Eye (tissue), 1 donor: ENCODE measurements at places on chromosomes 5 and 9.

DNA sequence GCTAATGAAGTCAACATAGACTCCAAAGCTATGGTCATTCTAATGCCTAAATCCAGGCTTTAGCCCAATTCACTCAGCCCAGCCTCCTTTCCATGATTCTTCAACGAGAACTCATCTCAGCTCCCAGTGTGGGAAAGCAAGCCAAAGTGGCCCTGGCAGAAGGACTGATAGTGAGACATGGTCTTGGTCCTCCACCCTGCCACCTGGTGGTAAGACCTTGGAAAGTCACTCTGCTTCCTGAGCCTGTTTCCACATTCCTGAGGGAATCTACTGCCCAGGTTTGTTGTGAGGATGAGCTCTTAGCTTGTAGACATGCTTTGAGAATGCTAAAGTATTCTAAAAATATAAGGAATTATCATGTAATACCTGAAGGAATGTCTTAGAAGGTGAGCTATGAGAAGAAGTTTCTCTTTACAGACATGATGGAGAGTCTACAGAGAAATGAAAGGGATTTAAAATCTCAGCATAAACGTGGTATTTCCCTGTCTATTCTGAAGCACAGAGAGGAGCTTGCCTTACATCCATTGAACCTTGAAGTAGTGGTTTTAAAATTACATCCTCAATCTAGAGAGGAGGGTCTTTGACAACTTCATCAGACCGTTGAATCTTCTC lies 173.5 kb downstream of the TRIM32 start:
- peak; percentile 85 for DNase-seq

- no peak for DNase-seq
These were observed 107.2 kb upstream of the DHFR start for GRCh38 chr5:80761966-80762365.

GRCh38 chr5:156589104-156589945 lies 260.8 kb upstream of the PPP1R2B start:
- DNase-seq, result peak; percentile 55

- no peak for DNase-seq
These were observed 20.6 kb downstream of the DYNC2I2 start for GRCh38 chr9:128636024-128636390.

GRCh38 chr5:170945275-170945674 lies 83.5 kb downstream of the RANBP17 start:
- no peak for DNase-seq

- no peak for DNase-seq
These were observed 14.1 kb upstream of the ELL2 start for GRCh38 chr5:95975703-95976102.

GRCh38 chr9:38621434-38622287 lies 1.3 kb upstream of the ANKRD18A start:
- peak; percentile 80 for DNase-seq

DNA sequence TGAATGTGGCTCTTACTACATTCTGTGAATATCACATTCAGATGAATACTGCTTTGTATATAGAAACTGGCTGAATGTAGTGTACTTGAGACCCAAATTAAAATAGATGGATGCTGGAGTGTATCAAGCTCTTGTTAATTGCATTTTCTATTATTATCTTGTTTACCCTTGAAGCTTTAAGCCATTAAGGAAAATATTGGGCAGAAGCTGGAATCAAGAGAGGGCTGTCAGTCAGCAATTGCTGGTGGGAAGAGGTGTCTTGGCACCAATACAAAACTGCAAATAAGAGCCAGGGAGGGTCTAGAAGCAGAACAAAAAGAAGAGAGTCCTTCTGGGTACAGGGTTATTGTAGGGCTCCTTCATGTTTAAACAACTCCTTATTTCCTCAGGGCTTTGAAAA lies 38.8 kb downstream of the MUSK start:
- DNase-seq, result no peak

- peak; percentile 37 for DNase-seq
These were observed 284.5 kb downstream of the RFX3 start for GRCh38 chr9:3241290-3241689.

DNA sequence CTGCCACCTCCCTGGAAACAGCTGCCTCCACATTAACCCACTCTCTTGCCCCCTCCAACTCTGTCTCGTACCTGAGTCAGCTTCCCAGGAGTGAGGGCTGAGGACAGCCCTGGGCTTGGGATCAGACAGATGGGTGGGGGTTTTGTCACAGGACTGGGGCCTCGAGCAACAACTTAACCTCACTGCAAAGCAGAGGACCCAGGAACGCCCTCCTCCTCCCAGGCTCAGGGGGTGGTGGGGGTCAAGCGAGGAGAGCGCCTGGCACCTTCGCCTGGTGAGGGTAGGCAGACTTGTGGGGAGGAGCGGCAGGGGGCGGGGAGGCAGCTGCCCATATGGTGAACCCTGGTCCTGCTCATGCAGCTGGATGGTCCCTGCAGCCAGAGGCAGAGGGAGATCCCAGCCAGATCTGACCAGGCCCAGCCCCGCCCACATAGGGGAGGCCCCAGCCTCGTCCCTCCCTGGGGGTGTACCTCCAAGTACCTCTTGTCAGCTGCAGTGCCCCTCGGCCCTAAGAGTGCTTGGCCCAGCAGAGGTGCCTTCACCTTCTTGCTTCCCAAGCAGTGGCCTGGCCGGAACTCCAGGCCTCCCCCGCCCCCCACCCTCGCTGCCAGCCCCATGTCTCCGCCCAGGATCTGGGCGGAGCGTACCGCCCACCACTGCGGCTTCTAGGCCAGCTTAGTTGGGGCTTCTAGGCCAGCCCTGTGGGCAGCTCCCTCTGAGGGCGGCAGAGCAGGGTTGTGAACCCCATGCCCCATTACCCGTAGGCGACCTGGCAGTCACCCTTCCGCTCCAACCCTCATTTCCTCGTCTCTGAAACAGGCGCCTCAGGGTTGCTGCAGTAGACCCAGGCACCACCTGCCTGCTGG lies at the start of gene SARDH:
Gene SARDH, minus strand, starts transcription at position 579 of the 866 bp plus-strand sequence. CDS start 4,179 bp downstream, outside the sequence.
- DNase-seq, result peak; percentile 83

- DNase-seq, result no peak
These were observed 614.7 kb downstream of the PRELID2 start for GRCh38 chr5:145220481-145220880.

GRCh38 chr5:116824751-116825438 lies 250.3 kb upstream of the SEMA6A start:
- no peak for DNase-seq

DNA sequence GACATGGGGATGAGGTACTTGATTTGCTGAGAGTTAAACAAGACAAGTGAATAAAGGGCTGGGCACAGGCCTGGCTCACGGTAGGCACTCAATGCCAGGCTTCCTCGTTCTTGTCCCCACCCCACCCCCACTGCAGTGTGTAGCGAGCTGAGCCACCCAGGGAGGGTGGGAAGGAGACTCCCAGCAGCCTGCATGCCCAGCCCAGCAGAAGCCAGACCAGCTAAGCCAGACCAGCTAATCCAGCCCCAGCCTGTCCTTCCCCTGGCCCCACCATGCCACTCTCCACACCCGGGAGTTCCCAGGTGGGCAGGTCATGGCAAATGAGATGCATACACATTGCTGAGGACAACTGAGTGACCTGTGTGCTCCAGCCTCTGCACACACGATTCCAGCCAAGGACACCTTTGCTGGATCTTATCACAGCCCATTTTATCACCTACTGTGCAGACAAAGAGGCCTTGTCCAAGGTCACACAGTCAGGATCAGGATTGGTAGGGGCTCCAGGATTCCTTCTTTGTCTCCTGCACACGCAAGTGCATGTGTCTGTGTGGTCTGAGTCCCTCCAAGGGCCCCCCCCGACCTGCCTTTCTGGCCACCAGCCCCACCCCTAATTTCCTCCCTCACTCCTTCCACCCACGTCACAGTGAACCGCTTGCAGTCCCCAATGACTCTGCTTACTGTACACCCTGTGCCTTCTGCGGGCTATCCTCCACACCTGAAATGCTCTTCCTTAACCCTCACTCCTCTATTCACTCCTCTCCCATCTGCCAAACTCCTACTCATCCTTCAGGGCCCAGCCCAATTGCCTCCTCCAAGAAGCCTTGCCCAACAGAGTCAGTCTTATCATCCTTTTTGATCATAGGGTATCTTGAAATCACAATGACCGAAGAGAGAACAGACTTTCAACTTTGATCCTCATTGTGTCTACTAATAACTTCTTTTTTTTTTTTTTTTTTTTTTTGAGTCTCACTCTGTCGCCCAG lies 26.6 kb downstream of the DUSP1 start:
- DNase-seq, result no peak

- no peak for DNase-seq
These were observed 216.0 kb downstream of the SMARCA2 start for GRCh38 chr9:2231101-2231500.

DNA sequence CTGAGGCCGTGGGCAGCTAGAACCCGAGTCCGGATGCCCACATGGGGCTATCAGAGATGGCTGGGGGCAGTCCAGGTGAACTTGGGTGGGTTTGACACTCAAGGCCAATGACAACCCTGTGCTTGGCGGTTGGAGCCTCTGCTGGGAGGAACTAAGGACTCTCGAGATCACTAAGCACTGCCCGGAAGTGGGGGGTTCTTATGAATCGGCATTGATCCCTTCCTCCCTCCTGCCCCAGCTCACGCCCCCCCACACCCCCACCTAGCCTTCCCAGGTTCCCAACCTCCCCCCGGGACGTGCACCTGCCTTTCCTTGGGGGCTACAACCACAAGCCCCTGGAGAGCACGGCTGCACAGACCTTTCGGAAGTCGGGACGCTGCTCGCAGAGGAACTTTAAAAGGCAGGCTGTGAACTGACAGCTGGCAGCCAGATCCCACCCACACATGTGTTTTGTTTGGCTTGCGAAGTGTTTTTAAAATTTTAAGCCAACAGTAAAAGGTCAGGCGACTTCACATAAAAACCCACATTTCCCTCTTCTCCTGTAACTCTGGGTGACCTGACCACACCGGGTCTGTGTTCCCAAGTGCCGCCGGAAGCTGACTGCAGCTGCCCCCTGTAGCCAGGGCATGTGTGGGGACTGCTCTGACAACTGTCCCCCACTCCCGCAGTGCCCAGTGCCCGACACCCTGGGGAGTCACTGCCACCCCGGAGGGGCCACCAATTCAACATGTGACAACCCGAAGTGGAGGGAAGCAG lies 5.1 kb upstream of the RALGDS start:
- DNase-seq, result peak; percentile 54

GRCh38 chr5:77129391-77129990 lies 42.4 kb upstream of the ZBED3 start:
- peak; percentile 31 for DNase-seq

DNA sequence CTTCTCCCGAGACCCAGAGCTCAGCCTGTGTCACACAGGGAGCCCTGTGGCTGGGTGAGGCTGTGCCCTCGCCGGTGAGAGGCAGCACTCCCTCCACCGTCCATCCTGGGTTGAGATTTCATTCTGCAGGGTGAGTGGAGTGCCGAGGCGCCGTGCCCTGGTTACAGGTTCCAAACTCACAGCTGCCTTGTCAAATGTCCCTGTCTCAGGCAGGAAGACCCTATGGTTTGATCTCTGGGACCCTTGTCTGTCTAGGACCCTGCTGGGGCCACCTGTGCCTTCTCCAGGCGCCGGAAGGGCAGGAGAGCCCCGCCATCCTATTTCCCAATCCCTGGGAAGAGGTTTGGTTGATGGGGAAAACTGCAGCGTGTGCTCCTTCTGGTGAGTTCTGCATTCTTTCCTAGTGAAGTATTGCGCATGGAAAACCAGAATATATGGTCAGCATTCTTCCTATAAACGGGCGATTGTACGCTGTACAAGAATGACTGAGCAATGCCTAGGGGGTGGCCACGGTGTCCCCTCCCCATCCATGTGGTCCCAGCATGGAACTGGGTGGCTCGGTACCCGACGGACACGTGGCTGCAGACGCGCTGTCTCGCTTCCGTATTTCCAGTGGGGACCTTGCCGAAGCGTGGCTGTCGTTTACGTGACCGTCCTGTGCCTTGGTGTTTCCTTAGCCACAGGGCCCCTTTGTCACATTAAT lies 95.9 kb upstream of the COL5A1 start:
- peak; percentile 59 for DNase-seq

GRCh38 chr5:38483805-38484398 lies 72.5 kb downstream of the LIFR start:
- DNase-seq, result no peak

- no peak for DNase-seq
These were observed 51.7 kb downstream of the TMOD1 start for GRCh38 chr9:97553141-97553540.

DNA sequence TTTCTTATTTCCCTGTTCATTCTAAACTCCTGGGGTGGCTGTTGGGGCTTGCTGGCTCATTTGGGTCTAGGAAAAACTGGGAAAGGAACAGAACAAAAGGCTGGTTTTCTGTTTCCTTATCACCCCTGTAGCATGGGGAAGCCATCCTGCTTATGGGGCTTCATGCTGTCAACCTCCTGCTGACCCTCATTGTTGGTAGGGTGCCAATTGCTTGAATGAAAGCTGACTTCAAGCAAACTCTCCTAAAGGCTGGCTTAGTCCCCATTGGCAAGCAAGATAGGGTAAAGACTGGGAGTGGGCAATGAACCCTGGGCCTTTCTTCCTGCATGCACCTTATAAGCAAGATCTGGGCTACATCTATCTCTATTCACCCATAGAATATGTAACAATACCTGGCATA lies 511.6 kb downstream of the DMAC1 start:
- no peak for DNase-seq

DNA sequence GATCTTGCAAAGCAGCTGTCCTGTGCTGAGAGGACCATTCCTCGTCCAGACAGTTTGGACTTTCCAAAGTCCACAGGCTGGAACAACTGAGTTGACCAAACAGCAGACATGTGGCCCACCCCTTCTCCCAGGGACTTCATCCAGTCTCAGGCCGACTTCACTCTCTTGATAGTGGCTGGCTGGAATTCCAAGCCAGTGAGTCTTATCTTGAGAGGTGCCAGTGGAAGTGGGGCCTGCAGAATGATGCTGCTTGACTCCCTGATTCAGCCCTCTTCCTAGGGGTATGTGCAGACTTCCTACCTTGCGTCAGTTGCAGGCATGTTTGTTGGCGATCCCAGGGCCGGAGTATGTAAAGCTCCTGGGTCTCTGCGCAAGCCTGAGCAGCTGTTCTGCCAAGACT lies 131.4 kb upstream of the TSLP start:
- DNase-seq, result no peak

GRCh38 chr5:74275171-74275992 lies 365.1 kb downstream of the ENC1 start:
- DNase-seq, result peak; percentile 28

DNA sequence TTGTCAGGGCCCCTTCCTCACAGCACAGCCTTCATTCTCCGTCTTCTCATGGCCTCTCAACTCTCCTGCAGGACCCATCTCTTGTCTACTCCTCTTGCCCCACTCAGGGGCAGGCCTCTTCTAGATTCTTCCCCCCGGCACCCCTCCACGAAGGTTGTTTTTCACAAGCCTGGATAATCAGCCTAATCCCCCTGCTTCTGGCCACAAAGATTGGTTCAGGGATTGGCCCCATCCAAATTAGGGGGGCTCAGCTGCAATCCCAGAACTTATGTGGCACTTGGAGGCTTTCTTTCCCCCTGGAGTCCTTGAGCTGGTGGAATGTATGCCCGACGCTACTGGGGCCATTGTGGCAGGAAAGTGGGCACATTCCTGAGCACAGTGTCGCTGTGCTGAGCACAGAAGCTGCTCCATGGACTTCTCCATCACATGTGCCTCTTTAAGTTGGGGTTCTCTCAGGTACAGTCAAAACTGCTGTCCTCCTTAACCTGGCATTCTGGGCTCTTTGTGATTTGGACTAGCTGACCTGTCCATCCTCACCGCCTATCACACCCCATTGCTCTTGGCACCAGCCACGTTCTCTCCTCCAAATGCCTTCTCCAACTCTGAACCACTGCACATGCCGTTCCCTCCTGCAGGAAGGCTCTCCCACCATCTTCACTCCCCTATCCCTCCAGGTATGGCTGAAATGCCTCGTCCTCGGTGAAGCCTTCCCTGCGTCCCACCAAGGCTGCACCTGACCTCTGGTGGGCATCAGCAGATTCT lies 66.8 kb upstream of the RNF130 start:
- no peak for DNase-seq

- DNase-seq, result no peak
These were observed 628 bp downstream of the HOMER1 start for GRCh38 chr5:79513308-79513703.
